Effector memory CD8-positive, alpha-beta T cell (primary cell): ENCODE measurements at places on chromosomes 6 and 20.

DNA sequence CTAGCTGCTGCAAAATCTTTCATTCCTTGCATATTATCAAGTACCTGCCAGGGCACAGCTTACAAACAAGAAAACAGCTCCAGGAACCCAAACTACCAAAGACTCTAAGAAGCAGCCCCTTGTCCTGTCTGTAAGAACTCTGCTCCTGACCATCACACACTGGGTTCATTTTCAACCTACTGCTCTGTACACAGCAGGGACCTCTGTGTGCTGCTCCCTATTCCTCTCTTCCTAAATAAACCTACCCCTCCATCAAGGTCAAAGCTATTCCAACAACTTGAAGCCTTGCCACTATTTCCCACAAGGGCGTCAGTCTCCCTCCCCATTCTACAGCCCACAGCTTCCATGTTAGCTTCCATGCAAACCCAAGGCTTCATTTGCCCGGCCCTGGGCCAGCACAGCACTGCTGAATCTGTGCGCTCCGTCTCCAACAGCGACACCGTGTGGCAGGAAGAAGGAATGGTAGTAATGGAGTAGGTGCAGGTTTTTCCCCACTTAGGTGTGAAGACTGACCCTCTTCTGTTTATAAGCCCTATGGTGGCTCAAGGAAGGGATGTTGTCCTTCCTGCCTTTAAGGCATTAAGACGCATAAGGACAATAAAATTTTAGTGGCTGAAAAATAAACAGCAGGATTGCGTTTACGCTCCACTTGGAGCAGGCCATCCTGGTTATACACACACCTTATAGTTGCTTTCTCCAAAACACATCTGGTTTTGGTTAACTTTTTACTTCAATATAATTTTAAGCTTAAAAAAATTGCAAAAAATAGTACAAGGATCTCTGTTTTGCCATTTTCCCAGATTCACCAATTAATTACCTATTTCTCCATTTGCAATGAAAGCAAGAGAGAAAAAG is 115.2 kb upstream of the NXT1 start:
- no peak for DNase-seq

DNA sequence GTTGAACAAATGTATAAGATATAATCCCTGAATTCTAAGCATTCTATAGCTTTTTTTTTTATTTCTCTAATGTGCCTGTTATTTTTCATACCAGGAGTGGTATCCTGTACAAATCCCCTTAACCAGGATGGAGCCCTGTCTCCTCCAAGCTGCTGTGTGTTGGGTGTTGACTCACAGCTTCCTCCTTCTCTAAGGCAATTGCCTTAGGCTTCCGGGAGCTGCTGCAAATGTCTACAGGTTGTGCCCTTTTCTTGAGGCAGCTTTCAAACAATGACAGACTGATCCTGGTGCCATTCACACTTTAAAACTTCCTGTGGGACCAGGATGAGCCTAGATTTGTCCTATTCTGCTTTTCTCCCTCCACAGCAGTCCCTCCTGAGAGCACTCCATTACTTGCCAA is 173.2 kb downstream of the BTBD3 start:
- no peak for DNase-seq

GRCh38 chr20:43722153-43722505 is 4.7 kb downstream of the GTSF1L start:
- no peak for DNase-seq

DNA sequence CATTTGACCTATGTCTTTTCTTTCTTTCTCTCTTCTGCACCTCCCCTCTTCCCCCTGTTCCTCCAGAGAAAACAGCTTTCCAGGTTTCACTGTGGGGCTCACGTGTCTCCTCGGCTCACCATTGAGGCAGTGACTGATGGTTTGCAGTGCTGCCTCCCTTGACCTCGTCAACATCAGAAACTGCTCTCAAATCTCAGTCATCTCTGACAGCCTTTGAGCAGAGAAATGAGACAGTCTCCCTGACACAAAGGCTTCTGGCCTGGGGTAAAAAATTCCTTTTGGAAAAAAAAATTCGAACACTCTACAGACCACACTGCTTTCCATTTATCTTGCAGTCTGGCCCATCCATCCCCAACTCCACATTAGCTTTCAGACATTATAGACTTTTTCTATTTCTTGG is 450.0 kb downstream of the TFAP2B start:
- no peak for DNase-seq

DNA sequence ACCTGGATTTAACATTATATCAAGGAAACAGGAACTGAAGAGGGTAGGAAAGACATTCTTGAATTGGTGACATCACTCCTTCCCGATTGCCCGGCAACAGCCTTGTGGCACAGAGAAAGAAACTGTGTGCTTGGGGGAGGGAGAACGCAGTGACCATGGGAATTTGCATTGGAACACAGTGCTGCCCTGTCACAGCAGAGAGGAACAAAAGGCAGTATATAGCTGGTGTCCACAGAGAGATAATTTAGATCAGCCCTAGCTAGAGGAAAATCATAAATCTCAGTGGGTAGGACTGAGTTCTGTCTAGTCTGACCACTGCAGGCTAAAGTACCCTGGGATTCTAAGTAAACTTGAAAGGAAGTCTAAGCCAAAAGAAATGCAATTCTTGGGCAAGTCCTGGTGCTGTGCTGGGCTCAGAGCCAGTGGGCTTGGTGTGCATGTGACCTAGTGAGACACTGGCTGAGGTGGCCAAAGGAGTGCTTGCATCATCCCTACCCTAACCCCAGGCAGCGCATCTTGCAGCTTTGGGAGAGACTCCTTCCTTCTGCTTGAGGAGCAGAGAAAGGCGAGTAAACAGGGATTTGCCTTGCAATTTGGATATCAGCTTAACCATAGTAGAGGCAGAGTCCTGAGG is 697.6 kb downstream of the HACE1 start:
- DNase-seq, result no peak

DNA sequence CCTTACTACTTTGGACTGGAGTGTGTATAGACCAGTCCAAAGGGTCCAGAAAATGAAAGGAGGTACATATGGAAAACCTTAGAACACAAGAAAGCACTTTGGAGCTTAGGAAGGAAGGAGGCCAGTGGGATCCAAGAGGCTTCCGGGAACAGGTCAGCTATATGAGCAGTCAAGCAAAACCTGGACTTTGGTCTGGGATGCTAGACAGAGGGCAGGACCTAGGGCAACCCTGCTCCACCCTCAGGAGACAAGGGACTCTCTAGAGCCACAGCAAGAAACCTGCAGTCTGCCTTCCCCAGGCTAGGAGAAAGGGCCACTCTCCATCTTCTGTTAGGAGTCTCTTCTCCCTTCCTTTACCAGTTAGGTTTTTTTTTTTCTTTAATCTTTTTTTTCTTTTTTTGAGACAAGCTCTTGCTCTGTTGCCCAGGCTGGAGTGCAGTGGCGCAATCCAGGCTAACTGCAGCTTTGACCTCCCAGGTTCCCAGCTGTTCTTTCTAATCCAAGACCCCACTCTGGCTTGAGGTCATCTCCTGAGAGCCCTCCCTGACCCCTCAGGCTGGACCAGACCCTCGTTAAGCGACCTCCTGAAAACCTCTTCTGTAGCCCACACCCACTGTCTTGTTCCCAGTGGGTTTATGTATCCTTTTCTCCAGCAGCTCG is 4.6 kb downstream of the KCNK5 start:
- no peak for DNase-seq

DNA sequence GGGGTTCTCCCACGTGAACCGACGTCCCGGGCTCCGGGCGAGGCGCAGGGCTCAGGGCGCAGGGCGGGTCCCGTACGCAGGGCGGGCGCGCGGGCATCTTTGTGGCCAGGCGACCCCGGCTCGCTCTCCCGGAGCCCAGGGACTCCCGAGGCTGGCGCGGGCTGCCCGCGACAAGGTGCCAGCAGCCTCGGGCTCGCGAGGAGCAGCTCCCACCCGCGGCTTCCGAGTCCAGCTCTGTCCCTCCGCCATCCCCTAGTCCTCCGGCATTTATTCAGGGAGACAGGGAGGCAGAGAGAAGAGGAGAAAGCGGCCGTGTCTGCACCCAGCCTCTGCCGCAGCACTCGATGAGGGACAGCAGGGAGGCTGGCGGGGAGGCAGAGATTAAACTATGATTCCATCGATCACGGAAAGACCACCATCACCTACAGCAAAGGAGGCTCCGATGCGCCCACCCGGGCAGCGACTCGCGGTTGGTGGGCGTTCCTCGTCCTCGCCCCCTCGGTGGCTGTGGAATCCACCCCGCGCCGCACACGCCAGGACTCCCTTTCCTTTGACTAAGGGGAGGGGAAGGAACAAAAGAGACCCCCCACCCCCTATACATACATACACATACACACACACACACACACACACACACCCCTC is 1.1 kb downstream of the RGS17 start:
- no peak for DNase-seq

DNA sequence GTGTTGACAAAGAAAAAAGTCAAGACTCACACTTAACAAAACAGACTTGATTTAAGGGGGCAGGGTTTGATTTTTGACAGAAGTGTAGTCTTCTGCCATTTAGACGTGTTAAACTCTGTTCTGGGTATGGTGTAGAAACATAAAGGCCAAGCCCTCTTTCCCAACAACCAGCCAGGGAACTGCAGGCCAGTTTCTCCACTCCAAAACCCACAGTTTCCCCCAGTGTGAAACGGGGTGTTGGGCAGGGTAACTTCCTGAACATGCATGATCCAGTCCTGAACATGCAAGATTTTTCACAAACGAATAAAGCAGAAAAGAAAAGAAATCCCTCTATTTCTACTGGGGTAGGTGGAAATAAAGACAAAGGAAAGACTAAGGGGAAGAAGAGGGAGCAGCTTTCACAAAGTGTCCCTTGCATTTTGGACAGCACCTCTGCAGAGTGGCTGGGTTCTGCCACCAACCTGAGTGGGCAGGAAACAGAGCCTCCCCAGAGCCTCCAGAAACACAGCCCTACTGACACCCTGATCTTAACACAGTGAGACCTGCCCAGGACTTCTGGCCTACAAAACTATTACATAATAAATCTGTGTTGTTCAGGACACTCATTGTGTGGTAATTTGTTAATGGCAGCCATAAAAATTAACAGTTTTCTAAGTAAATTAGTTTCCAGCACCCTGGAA is 7.5 kb downstream of the APMAP start:
- DNase-seq, result no peak

DNA sequence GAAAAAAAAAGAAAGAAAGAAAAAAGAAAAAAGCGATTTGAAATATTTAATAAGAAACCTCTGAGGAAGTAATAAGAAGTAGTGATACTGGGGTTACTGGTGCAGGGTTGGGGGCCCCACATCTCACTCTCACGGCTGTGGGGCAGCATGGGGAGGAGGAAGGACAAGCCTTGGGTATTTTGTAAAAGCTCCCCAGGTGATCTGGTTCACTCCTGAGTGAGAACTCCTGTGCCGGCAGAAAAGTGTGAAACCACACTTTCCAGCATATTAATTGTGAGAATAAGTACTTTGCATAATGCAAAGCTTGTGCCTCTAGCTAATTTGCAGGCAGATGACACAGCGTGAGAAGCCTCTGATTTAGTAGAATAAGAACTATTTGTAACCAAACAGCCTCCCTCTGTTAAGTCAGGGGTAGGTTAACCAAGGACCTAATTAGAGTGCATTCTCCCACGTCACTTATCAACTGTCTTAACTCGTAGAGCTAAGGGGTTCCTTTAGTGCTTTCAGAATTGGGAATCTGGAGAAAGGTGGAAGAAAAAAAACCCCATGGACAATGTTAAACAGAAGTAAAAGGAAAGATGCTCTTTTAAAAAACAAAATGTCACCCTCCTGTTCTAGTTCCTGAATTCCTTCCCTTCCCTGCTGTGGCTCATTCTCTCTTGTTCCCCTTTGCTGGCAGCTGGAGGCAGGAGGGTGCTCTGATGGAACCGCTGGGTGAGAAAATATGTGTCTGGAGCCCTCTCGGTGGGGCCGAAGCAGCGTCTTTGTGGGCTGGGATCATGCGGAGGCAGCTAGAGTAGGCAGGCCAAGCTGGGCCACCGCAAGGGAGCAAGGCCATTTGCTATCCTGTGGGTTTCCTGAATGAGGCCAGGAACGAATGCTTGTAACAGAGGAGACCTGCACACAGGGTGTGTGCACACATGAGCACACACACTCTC is 108.7 kb downstream of the FYN start:
- peak; percentile 68 for DNase-seq

GRCh38 chr6:113805173-113805790 is 51.9 kb upstream of the MARCKS start:
- DNase-seq, result no peak

- DNase-seq, result no peak
Observed at GRCh38 chr6:5499644-5500306, 238.5 kb downstream of the FARS2 start.

DNA sequence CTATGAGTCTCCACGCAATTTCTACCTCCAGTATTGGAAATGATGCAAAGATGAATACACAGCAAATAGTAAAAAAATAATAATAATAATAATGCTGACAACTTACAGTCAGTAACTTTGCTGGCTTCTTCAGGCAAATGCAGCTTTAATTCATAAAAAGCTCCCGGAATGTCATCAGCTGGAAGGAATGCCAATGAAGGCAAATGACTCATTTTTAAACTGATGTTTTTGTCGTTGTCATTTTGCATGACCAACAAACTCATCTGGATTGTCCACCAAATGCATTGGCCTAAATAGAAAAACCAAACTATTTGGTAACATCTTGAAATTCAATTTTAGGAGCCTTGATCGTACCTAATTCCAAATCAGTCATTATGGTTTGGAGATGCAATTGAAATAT is 217.1 kb downstream of the ALDH8A1 start:
- no peak for DNase-seq

- no peak for DNase-seq
Observed at GRCh38 chr6:39804466-39805065, 12.4 kb downstream of the DAAM2 start.

GRCh38 chr6:25157183-25157582 is 122.0 kb upstream of the CARMIL1 start:
- DNase-seq, result no peak
